Dorsolateral prefrontal cortex (tissue), 122 donors: ENCODE measurements at places on chromosomes 2 and 18. TPM values are rescaled to one million over a fixed set of nuclear protein-coding genes. Genes with fewer than 3 reads are reported as not detected.

The CNDP1 gene
- 113 TPM for total RNA-seq

The SLC30A3 gene
- 82.0 TPM for total RNA-seq

The MERTK gene
- 28.6 TPM for total RNA-seq

The RIT2 gene
- 31.0 TPM for total RNA-seq

The FHOD3 gene
- 24.5 TPM for total RNA-seq
